Stimulated activated CD8-positive, alpha-beta memory T cell treated with anti-CD3 and anti-CD28 coated beads, Interleukin-7, amount 100 ng/mL, for 4 hours (primary cell): ENCODE measurements at places on chromosomes 4 and X.
A peak's percentile ranks its signal among the peaks of the same experiment; 100 is the strongest.

GRCh38 chrX:48648336-48648751 is 35.3 kb upstream of the WAS start:
- peak; percentile 5 for DNase-seq

DNA sequence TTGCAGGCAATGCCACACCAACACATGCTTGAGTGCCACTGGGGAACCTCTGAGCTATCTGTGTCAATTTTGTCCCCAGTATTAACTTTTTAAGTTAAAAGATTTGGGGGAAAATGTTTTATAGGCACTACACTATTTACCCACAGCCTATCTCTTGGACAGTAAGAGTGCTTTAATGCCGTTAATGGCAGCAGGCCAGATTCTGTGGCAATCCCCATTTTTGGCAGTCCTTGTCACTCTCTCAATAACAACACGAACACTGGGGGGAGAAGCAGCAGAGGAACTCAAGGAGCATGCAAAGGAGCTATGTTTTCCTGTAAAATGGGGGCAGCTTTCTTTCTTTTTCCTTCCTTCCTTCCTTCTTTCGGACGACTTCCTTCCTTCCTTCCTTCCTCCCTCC is 168.6 kb downstream of the NSUN7 start:
- DNase-seq: no peak

DNA sequence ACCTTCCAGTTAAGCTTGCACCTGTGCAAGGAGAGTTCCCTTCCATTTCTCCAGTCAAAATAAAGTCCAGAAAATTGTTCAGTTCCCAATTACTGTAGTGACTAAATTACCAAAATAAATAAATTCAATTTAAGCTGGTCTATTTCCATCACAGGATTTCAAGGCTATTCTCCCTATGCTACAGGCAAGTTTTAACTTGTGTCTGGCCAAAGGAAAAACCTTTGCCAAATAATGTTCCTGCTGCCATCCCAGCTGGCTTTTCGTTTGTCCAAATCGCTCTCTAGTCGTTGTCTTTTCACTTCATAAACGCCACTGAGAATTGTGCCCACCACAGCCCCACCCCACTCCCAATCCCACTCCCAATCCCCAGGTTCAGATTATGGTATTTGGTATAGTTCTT is 2.4 kb downstream of the KCTD8 start:
- no peak for DNase-seq

- DNase-seq: no peak
Measured at GRCh38 chrX:91434351-91435168, at the start of gene PABPC5. PABPC5 (plus strand) TSS chrX:91434839; CDS start chrX:91435578, 739 bp downstream.

DNA sequence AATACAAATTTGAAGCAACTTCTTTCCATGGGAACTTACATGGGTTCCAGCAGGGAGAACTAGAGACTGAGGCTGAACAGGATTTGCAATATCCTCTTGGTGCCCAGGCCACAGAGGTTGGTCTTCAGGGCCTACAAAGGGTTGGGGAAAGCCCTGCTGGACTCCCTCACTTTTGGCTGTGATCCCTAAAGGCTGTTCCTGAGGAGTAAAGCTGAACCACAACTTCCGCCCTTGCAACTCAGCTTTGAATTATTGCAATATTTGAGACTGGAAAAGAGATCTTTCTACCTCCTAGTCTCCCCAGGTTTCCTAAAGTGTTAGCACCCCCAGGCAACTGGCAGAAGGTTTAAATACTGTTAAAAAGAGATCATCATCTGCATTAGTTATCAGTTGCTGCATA is 26.9 kb downstream of the DCHS2 start:
- no peak for DNase-seq

DNA sequence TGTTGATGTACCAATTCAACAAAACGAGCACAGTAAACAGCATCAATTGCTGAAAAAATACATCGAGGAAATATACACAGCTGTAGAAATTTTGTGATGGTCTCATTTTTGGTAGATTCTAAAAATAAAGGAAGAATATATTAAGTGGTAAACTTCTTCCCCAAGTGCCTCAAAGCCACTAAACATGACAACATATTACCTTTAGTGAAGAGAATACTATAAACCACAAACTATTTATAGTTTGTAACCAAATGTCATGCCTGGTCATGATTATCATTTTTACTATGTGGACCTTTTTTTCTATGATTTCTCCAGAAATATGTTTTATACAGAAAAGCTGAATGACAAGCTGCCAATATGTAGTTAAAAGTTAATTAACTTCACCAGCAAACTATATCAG is 106.9 kb downstream of the THOC2 start:
- DNase-seq: no peak

DNA sequence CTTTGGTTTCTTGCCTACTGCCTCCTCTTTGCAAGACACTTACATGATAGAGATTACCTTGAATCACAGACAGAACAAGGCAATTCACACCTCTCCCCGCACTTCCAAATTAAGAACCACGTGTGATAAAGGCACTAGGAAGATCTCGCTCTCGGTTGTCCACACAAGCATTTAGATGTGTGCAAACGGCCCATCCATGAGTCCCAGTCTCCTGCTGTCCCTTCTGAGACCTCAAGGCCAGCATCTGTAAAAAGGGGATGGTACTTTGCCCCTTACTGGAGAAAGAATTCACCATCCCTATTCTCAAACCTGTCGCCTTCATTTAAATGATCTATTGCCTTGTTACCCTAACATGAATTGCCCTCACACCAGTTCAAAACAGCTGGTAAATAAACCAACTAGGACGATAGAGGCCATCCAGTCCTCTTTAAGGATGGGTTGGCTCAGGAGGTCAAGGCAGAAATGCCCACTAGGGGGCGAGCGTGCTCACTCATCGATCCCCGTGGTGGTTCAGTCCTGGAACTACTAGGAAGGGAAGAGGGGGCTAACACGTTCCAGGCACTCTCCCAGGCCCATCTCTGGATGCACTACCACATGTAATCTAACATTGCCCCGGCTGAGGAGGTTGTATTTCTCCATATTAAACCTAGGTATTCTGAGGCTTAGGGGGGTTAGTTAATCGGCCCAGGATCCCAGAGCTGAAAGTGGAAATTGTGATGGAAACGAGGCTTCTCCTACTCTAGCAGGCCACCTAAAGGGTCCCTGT is 95.8 kb downstream of the DHX15 start:
- no peak for DNase-seq

DNA sequence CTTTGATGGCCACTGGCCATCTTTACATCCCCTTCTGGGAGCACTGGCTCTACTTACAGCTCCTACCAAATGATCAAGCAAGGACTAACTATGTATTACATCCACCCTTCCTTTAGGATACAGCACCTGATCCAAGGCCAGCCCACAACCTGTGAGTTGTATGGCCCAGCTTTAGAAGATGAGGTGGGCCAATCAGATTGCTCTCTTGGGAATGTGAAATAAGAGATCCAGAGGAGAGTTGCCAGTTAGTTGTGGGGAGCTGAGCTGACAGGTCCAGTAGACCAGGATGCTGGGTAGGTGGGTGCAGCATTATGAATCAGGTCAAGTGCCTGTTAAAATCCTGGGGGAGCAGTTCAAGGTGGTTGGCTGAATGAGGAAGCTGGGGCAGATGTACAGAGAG is 111.5 kb downstream of the GNL3L start:
- no peak for DNase-seq

DNA sequence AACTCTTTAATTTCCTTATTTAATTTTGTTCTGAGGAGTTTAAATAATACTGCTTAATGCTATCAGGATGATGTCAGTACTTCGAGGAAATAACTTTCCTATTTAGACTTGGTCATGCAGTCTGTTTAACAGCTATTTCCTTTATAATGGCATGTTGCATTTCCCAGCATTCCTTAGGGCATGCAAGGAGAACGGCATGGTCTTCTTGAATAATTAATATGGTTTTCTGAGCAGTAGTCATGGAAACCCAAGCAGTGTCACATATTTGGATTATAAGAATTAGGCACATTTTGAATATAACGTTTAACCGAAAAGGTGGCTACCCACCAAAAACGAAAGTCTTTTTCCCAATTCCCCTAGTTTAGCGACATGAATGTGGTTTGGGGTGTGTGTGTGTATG is 76.0 kb downstream of the AFF2 start:
- DNase-seq: no peak

- DNase-seq: no peak
Measured at GRCh38 chrX:68234171-68234910, 199.0 kb downstream of the OPHN1 start.

GRCh38 chr4:182653596-182653995 is 263.6 kb downstream of the DCTD start:
- DNase-seq: no peak

DNA sequence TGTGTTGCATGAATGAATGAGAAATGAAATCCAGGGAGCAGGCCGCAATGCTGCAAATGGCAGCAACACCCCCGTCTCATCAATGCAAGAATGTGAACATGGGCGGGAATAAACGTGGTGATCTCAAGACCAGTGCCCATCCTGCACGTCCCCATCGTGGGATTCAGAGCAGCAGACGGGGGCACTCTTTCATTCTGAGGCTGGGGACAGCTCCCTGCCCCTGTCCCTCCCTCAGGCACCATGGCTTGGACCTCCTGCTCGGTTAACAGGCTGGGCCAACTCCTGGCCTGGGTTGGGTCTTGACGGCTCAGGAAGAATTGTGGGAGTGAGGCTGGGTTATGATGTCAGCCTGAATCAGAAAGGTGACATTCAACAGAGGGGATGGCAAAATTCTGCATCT is 78.9 kb downstream of the NSUN7 start:
- DNase-seq: no peak

- DNase-seq: no peak
Measured at GRCh38 chr4:102447413-102447812, 53.7 kb upstream of the NFKB1 start.

GRCh38 chr4:187633245-187633644 is 362.3 kb upstream of the ZFP42 start:
- DNase-seq: no peak
